NCI-H1694 (cell line): ENCODE measurements at places on chromosomes 2 and 18.

DNA sequence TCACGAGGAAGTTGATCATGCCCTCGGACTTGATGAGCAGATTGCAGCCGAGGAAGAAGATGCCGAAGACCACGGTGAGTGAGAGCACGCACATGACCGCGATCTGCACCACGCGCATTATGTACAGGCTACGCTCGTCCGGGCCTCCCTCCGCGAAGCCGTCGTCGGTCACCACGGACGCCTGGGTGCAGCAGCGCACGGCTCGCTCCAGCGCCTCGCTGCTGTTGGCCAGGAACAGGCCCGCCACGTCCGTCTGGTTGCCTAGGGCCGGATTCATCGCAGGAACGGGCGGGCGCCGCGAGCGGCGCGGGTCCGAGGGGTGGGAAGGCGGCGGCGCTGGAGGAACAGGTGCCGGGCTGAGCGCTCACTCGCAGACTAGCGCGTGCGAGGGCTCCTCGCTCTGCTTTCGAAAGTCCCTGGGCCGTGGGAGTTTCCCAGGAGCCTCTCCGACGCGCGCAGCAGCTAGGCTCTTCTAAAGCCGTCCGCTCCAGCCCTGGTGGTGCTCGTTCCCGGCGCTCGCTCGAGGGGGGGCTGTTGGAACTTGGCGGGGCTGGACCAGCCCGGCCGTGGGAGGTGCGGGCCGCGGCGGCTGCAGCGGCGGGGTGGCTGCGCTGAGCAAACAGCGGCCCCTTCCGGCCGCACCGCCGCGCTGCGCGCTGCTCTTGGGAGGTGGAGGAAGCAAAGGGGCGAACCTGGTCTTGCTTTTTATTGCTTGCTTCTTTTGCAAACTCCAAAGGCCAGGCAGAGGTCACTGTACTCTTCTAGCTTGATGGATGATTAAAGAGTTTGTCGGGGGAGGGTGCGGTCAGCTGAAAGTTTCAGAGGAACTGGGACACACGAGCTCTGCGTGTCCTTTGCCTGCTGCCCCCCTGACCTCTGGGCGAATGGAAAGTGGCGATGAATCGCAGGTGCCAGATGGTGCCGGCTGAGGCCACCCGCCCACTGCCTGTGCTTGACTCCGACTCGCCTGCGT, at the start of gene RPRM:
TSS of gene RPRM (minus strand) at position 474 of the 973 bp plus-strand sequence. CDS start at position 277, 197 bp downstream.
- peak; percentile 83 for DNase-seq

- no peak for DNase-seq
Measured at GRCh38 chr2:79097843-79098242, 10.1 kb upstream of the REG1B start.

GRCh38 chr18:48818329-48819254, 132.2 kb downstream of the SMAD7 start:
- DNase-seq, result no peak

- no peak for DNase-seq
Measured at GRCh38 chr18:46294318-46294717, 190.1 kb downstream of the HAUS1 start.

DNA sequence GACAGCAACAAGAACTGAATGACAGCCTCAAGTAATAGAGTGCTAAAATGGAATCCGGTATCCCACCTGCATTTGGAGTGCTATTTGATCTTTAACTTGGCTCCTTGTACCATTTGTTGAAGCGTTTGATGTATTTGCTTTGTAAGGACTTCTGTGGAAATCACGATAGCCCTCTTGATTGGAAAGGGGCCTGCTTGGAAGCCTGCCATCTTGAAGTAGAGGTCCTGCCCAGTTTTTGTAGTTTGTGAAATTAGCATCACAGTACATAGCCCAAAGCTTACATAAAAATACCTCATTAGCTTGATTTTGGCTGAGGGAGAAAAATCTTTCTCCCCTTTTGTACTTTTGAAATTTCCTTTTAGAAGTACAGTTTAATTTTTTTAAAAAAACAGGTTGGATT, 2.7 kb downstream of the CDCA7 start:
- DNase-seq, result no peak

GRCh38 chr2:32496662-32497061, 131.2 kb upstream of the TTC27 start:
- DNase-seq, result no peak

DNA sequence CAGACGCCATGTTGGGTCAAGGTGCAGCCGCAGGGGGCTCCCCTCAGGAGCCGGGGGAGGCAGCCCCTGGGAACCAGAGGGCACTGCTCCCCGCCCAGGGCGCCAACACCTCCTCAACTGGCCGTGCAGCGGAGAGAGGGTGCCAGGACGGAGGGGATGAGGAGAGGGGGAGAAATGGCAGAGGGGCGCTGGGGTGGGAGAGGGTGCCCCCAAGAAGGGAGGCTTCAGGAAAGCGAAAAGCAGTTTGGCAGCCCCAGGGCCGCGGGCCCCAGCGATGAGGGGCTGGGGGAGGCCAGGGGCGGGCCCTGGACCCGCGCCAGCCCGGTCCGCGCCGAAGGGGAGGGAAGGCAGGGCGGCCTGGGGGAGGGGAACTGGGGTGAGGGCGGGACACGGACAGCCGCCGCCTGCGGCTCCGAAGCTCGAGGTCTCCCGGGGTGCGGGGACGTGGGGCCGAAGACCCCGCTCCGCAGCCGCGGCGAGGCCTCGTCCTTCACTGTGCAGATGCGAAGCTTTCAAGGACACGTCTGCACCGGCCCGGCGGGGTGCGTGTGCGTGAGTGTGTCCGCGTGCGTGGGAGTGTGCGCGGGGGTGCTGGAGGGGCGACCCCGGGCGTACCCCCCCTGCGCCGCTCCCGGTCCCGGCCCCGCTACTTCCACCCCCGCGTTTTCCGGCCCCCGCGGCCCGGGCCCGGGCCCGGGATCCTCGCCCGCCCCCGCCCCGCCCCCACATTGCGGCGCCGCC, 1.4 kb downstream of the DNMT3A start:
- DNase-seq, result no peak

DNA sequence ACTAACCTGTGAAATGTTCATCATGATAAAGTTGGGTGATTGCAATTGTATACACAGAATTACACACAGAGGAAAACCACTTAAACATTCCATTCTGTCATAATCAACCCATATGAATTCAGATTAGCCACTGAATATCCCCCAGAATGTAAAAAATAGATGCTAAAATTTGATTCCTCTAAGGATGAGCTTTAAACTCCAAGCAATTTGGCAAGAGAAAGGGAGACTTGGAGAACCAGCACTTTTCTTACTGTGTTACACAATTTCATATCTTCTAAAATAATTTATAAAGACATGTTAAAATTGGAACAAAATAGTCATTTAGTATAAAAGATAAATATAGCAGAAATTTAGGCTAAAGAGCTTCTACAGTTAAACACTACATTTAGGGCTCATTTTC, 146.3 kb upstream of the LMAN1 start:
- no peak for DNase-seq

DNA sequence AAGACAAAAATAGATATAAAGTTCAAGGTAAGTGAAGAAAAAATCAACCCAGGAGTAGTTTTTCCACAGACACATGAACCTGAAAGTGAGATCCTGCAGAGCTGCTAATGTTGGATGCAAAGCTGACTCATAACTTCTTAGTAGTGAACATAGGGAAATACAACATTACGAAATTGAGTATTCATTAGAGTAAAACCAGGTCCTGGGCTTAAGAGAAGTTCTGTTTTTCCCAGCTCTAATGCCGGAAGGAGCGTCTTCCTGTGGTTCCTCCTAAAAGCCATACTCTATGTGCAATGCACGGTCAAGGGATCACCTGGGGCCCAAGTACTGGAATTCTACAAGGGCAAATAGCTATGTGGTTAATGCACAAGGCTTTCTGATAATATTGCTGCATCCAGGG, 141.7 kb downstream of the RBMS1 start:
- no peak for DNase-seq

- no peak for DNase-seq
Measured at GRCh38 chr2:58896638-58897037, 655.5 kb upstream of the FANCL start.

GRCh38 chr2:235694721-235695601, 201.1 kb downstream of the AGAP1 start:
- DNase-seq, result no peak

- DNase-seq, result no peak
Measured at GRCh38 chr18:21602299-21602587, 1.7 kb upstream of the ESCO1 start.

DNA sequence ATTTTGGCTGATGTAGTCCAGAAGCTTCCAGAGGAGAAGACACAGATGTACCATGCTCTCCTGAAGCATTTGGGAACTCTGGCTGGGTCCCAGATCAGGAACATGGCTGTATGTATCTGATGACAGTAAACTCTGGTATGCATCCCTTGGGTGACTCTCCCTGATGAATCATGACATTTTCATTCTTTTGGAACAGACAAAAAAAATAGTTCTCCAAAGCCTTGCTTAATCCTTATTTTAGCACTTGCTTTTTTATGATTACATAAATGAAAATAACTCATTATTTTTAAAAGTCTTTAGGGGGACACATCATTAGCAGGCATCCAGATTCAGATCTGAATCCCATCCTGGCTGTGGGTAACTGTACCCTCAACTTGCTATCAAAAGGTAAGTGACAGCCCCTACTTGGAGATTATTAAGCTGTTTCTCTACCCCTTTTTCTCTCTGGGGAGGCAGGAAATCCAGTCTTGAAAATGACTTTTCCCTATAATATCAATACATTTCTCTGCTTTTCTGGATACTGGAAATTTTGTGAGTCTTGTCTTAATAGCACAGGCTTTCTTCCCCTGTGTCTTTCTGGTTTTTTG, 23.3 kb downstream of the AOX1 start:
- no peak for DNase-seq

DNA sequence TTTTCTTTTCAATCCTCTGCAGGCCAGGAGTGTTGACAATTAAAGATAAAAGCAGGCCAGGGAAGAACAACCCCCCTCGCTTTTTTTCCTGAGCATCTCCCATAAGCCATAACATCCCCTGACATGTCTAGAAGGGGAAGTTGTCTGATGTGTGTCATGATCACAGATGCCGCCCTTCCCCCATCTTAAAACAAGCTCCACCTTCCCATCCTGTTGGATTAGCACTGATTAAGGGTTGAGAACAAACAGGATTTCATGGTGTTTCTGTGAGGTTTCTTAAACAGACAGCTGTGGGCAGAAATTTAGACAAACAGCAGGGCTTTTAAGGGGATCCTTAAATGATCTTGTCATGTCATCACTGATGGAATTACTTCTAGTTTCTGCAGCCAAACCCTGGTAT, 59.4 kb upstream of the UPP2 start:
- no peak for DNase-seq

GRCh38 chr2:220215785-220216184, 588.4 kb downstream of the SLC4A3 start:
- peak; percentile 6 for DNase-seq

DNA sequence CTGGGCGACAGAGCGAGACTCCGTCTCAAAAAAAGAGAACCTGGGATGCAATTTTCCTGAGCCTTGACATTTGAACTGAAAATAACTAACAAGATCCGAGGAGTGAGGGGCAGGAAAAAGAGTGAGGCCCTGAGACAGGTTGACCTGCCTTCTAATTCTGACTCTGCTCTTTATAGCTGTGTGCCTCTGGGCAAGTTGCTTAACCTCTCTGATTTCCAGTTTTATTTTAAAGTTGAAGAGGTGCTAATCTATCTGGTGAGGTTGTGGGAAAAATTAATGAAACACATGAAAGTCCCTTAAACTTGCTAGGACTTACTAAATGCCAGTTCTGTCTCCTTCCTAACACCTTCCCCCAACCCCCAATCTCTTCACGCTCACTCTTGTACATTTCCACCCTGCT, 108.4 kb upstream of the MGAT5 start:
- DNase-seq, result no peak

GRCh38 chr2:182650704-182651103, 65.4 kb upstream of the DNAJC10 start:
- peak; percentile 78 for DNase-seq

DNA sequence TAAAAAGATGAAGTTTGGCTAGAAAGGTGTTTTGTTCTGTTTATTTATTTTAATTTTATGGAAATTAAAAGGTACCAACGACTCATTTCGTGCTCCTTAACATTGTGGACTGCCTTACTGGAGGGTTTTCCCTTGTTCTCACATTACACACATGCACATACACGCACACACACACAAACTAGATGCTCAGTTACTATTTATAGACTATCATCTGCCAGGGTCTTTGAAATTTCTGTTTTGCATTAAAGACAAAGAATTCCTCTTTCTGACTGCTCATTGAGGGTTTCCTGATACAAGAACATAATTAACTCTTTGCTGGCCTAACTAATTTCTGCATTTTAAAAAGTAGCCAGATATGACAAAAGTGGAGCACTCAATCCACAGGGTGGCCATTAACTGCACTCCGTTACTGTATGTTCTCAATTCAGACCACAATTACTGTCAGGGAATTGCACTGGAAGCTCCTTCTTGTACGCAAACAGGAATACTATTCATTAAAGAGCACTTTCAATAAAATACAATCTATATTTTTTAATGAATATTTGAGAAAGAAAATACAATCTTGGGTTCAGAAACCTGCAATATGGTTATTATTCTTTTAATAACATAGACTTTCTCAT, 366.9 kb upstream of the GALNT5 start:
- peak; percentile 82 for DNase-seq

- peak; percentile 99 for DNase-seq
Measured at GRCh38 chr2:181586569-181587081, 70.3 kb downstream of the CERKL start.

DNA sequence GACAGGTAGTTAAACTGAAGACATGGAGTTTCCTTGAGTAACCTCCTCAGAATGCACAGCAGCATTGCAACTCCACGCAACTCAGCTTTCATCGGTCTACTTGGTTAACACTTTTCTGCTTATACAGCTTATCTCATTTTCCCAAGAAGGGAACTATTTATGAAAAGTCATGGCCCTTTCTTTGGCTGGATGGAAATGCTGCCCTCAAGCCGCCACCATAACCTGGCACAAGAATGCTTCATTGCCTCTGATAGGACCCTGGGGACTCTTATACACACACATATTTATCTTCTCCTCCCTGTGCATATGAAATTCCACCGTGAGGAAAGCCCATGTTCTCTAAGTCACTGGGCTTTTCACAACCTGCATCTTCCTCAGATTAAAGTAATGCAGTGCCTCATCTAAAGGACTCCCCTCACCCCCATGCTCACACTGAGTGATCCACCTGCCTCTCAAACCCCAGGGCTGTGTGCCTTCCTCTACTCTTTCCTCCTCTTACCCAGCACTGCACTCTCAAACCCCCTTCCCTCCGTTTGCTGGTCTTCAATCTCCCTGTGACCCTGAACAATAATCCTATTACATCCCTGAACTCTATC, 192.0 kb upstream of the HNRNPA3 start:
- no peak for DNase-seq

DNA sequence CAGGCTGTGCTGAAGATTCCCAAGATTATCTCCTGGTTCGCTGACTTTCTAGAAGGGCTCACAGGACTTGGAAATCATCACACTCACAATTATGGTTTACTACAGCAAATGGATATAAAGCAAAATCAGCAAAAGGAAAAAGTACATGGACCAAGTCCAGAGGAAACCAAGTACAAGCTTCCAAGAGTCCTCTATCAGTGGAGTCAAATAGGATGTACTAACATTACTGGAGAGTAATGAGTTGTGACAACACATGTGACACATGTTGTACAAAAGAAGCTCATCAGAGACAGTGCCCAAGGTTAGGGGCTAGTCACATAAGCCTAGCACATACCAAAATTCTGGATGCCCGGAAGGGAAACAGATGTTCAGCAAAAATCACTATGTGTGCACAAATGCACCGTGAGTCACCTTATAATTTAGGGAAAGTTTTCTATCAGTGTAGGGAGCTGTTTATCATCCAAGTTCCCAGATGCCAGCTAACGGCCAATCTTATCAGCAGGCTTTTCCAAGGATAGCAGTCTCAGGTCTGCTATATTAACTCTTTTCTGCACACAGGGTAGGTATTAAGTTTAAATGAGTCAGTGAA, 9.5 kb downstream of the TMEM237 start:
- no peak for DNase-seq

- no peak for DNase-seq
Measured at GRCh38 chr2:169853041-169853668, 25.9 kb downstream of the UBR3 start.

- no peak for DNase-seq
Measured at GRCh38 chr2:39631718-39632117, 34.0 kb upstream of the TMEM178A start.
